Purkinje cell (primary cell): ENCODE measurements at places on chromosomes 5 and 9. TPM values are rescaled to one million over a fixed set of nuclear protein-coding genes. Genes with fewer than 3 reads are reported as not detected.

The GRXCR2 gene
- not detected in 2 replicates for polyA plus RNA-seq

The PCDHGA1 gene
- polyA plus RNA-seq, result 0.69 TPM in 1 of 2 replicates, not detected in the other

The DBH gene
- polyA plus RNA-seq, result not detected in 2 replicates

The TLX3 gene
- polyA plus RNA-seq, result not detected in 2 replicates

The YTHDC2 gene
- polyA plus RNA-seq, result 10.4 and 12.8 TPM in 2 replicates

The GABRA1 gene
- 1,009 and 1,123 TPM in 2 replicates for polyA plus RNA-seq

The IFNA21 gene
- polyA plus RNA-seq, result not detected in 2 replicates

The BRD8 gene
- polyA plus RNA-seq, result 95.1 and 95.2 TPM in 2 replicates

The RRAGA gene
- 115 and 130 TPM in 2 replicates for polyA plus RNA-seq

The PPP3R2 gene
- 0.31 TPM in 1 of 2 replicates, not detected in the other for polyA plus RNA-seq

The TGFBI gene
- 0.56 TPM in 1 of 2 replicates, not detected in the other for polyA plus RNA-seq

The ADCY2 gene
- polyA plus RNA-seq, result 2.9 and 5.6 TPM in 2 replicates

The FBXL7 gene
- polyA plus RNA-seq, result not detected in 2 replicates

The MLANA gene
- 0.93 TPM in 1 of 2 replicates, not detected in the other for polyA plus RNA-seq

The PROB1 gene
- polyA plus RNA-seq, result not detected in 2 replicates

The FABP6 gene
- polyA plus RNA-seq, result 67.3 and 94.0 TPM in 2 replicates

The CDO1 gene
- 40.0 and 66.5 TPM in 2 replicates for polyA plus RNA-seq

The KIAA0825 gene
- polyA plus RNA-seq, result 9.3 and 15.3 TPM in 2 replicates

The CCNI2 gene
- 141 and 152 TPM in 2 replicates for polyA plus RNA-seq

The TPPP gene
- polyA plus RNA-seq, result 2.4 and 5.6 TPM in 2 replicates

The CLIC3 gene
- not detected in 2 replicates for polyA plus RNA-seq

The UGT3A2 gene
- polyA plus RNA-seq, result not detected in 2 replicates

The CATSPER3 gene
- polyA plus RNA-seq, result not detected in 2 replicates

The PCDHGB3 gene
- polyA plus RNA-seq, result 0.06 and 1.2 TPM in 2 replicates

The ZNF658 gene
- 3.7 and 5.0 TPM in 2 replicates for polyA plus RNA-seq

The PCA3 gene
- 0.66 and 3.6 TPM in 2 replicates for polyA plus RNA-seq

The FBP2 gene
- polyA plus RNA-seq, result not detected in 2 replicates

The ZNF367 gene
- polyA plus RNA-seq, result 1.4 and 2.1 TPM in 2 replicates

The HSDL2 gene
- polyA plus RNA-seq, result 13.7 and 14.3 TPM in 2 replicates

The BHMT2 gene
- not detected in 2 replicates for polyA plus RNA-seq

The GIN1 gene
- polyA plus RNA-seq, result 9.6 and 13.6 TPM in 2 replicates

The MAMDC4 gene
- 0.12 and 0.14 TPM in 2 replicates for polyA plus RNA-seq

The CAVIN4 gene
- polyA plus RNA-seq, result 0.11 and 0.17 TPM in 2 replicates

The SLC25A46 gene
- 42.2 and 51.3 TPM in 2 replicates for polyA plus RNA-seq

The DDX4 gene
- not detected in 2 replicates for polyA plus RNA-seq

The ZNF883 gene
- polyA plus RNA-seq, result 51.5 and 60.5 TPM in 2 replicates

The CCDC69 gene
- 3.9 and 6.6 TPM in 2 replicates for polyA plus RNA-seq

The TMEM171 gene
- polyA plus RNA-seq, result 3.5 TPM in 1 of 2 replicates, not detected in the other

The MARCOL gene
- not detected in 2 replicates for polyA plus RNA-seq

The ZMAT2 gene
- 44.8 and 45.9 TPM in 2 replicates for polyA plus RNA-seq

The LECT2 gene
- not detected in 2 replicates for polyA plus RNA-seq

The SMIM33 gene
- not detected in 2 replicates for polyA plus RNA-seq

The PCDHB14 gene
- polyA plus RNA-seq, result 5.3 and 5.4 TPM in 2 replicates

The MYMK gene
- not detected in 2 replicates for polyA plus RNA-seq

The CYLC2 gene
- not detected in 2 replicates for polyA plus RNA-seq

The EGFLAM gene
- polyA plus RNA-seq, result not detected in 2 replicates

The SLC1A1 gene
- 5.2 and 10.8 TPM in 2 replicates for polyA plus RNA-seq

The CARTPT gene
- polyA plus RNA-seq, result 5.1 TPM in 1 of 2 replicates, not detected in the other

The DRD1 gene
- 10.2 and 14.1 TPM in 2 replicates for polyA plus RNA-seq
